Stimulated activated CD8-positive, alpha-beta memory T cell treated with anti-CD3 and anti-CD28 coated beads, Interleukin-4, amount 100 ng/mL, for 1 hour (primary cell): ENCODE measurements at places on chromosomes 13 and 19.

- DNase-seq, result no peak
These were observed 8.4 kb upstream of the FLT1 start for GRCh38 chr13:28503182-28503967.

DNA sequence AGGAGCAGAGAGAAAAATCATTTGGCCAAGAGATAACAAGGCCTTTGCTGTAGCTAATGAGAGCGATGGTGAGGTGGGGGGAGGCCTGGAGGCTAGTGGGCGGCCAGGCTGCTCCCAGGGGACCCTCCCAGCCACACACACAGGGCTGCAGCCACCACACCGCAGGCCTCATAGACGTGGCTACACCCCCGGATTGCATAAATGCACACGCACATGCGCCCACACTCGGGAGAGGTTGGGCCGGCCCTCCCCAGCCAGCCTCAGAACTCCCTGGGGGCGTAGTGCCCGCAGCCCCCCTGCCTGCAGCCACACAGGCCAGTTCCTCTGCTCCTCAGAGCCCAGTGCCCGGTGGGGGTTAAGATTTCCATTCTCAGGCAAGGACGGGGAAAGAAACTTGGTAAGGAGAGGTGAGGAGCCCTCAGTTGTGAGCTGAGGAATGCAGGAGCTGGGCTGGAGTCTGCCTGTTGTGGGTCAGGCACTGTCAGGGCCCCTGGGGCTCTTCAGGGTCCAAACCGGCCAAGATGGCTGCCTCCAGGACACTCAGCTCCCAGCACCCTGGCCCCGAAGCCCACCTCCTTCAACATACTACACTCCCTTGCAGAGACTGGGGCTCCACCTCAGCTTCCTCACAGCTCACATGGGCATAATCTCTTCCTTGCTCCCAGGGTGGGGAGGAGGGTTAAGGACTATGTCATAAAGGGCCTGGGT lies 8.0 kb downstream of the PTH2 start:
- DNase-seq, result no peak

DNA sequence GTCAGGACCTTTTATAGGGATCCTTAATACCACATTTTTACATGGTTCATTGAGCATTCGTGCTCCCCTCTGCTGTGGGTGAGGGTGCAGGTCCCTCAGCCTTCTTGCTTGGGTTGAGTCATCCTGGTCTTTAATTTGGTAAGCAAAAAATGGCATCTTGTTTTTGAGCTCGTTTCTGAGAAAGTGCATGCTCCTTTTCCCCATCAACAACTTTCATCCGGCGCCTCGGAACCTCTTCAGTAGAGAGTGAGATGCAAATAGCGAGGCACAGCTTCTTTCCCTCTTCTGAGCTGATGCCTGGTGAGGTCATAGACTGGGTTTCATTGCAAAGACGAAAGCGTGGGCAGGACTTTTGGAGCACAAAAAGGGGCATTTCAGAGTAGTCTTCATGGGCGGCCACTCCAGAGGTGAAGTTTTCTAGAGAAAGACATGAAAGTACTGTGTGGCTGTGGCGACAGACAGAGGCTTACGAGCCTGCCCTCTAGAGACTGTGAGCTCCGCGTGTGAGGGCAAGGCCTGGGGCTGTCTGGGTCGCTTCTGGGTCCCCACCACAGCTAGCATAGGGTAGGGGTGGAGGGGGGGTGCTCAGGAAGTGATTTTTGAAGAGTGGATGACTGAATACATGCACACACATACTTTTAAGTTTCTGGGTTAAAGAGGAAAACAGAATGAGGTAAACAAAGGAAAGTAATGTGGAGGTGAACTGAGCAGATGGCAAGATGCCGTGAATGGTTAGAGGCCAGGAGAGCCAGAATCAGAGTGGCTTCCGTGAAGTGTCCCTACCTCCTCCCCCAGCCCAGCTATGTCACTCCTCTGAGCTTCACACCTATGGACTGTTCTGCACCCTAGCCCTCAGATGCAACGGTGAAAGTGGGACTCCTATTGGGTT lies 44.3 kb downstream of the BBC3 start:
- DNase-seq, result peak; percentile 47

- DNase-seq, result no peak
These were observed 29.5 kb downstream of the UNC13A start for GRCh38 chr19:17658666-17659065.

DNA sequence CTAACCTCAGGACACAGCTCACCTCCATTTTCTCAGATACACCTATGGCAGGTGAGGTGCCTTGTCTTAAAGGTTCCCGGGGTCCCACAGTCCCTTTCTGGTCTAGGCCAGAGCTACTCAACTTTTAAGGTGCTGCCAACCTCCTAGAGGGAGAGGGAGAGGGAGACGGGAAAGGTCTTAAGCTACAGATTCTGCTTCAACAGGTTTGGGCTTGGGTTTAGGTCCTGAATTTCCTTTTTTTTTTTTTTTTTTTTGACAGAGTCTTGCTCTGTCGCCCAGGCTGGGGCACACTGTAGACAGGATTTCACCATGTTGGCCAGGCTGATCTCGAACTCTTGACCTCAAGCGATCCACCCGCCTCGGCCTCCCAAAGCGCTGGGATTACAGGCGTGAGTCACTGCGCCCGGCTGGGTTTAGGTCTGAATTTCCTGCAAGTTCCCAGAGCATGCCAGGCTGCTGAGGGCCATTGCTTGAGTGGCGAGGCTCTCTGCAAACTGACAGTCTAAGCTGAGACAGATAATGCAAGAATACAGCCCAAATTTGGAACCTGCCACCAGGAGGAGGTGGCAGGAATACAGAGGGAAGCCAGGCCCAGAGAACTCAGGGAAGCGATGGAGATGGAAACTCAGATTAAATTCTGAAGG lies 7.8 kb upstream of the SYCN start:
- no peak for DNase-seq

DNA sequence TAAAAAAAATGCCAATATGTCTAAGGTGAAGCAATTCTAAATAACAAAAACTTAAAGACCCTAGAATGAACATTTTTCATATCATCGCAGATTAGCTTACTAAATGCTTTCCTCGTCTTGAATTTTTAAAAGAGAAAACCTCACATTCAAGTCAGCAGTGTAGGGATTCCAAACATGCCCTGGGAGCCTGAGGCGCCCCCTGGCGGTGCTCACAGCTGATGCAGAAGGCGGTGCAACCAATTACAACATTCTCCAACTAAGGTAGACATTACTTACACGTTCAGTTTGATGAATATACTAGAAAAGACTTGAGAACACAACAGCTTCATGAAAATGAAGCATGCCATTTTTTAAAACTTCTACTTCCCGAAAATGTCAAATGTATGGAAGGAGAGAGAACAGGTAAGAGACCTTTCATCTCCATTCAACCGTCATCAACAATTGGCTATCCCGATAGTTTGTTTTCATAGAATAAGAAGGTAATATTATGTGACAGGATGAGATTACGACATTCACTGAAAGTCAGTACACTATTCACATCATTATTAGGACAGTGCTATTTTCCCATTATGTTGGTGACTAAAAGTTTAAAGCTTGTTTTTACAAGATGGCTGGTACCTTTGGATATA lies 304.4 kb downstream of the DCLK1 start:
- DNase-seq, result no peak

- DNase-seq, result no peak
These were observed 4.4 kb downstream of the KXD1 start for GRCh38 chr19:18562086-18562485.

DNA sequence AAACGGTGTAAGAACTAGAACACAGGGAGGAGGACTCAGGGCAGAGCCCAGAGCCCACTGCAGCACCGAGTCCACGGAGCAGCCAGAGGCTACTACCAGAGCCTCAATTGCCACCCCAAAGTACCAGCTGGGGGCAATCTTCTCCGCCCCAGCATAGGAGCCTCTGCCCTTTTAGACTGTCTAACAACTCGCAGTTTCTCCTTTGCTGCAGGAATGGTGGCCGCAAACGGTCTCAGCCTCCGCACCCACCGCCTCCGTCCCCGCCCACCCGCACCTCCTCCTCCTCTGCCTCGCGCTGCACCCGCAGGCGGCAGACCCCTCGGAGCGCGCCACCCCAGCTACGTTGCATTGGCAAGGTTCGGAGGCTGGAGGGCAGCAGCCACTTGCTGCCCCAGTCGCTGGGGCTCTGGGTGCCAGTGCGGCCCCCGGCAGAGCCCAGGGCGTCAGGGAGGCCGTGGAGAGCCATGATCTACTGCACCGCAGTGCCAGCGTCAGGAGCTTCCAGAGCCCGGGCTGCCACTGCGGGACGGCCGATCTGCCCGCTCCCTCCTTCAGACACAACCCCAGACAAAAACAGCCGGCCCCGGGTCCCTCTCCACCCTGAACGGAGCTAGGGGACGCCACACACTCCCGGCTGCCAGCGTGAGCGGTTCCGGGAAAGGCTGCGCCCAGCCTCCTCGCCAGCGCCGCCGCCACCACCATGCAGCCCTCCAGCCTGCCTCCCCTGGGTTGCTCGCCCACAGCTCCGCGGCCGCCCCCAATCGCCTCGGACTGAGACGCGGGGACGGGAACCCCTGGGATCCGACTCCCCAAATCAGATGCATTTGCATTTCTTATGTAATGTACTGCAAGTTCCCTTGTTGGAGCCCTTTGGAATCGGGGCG lies 1.8 kb downstream of the FGF14 start:
- DNase-seq, result no peak

- DNase-seq, result no peak
These were observed 70.7 kb downstream of the PTPRS start for GRCh38 chr19:5269926-5270325.

DNA sequence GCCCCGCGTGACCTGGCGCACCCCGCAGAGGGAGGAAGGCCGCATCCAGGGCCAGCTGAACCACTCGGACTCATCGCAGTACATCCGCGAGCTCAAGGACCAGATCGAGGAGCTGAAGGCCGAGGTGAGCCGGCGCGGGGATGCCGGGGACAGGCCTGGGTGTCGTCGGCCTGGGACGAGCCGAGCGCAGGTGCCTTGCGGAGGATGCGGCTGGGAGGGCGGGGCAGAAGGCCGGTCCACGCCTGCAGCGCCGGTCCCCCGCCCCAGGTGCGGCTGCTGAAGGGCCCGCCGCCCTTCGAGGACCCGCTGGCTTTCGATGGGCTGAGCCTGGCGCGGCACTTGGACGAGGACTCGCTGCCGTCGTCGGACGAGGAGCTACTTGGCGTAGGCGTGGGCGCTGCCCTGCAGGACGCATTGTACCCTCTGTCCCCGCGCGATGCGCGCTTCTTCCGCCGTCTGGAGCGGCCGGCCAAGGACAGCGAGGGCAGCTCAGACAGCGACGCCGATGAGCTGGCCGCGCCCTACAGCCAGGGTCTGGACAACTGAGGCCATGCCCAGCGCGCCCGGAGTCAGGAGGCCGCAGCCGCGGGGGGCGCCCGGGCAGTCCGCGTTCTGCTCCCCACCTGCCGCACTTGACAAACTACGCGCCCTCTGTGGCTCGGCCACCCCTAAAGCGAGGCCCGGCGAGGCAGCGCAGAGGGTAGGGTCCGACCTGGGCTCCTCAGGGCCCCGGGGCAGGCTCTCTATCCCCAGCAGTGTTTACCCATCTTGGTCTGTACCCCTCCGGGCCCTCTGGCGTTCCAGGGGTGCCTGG lies 10.8 kb downstream of the PRR36 start:
- DNase-seq, result no peak

DNA sequence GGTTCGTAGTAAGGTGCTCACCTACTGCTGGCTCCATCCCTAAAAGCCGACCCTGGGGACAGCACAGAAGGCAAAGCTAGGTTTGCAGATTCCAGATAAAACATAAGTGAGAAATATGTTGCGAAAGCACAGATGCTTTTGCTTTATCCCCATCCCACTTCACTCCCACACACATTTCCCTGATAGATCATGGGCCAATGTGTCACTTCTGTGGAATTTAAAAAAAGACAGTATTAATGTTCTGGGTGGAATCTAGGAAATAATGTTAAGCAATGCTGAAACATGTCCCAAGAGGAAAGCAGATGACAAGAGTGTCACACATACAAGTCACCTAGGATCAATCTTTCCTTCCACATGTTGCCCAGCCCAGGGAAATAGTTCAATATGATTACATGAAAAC lies 661.0 kb upstream of the MIR17HG start:
- DNase-seq, result no peak

GRCh38 chr19:29763196-29763595 lies 48.1 kb upstream of the C19orf12 start:
- DNase-seq, result no peak

GRCh38 chr13:110506859-110507566 lies 54.5 kb downstream of the RAB20 start:
- DNase-seq, result no peak
